ENCODE measurements at places on chromosomes 16 and 17.

DNA sequence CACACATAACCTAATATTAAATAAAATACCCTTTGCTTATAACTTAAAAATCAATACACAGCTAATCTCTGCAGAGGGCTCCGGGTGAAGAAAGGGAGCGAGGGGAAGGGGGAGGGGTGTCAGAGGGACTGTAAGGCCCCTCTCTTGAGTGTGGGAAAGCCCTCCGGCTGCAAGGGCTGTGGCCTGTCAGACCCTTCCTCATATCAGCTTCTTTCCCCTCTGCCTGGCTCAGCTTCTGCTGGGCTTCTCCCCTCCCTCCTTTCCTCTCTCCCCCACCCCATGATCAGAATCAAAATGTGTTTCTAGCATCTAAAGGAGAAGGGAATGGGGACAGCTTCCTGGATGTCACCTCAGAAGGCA lies 4.6 kb upstream of the SCRN2 start:
- no peak for DNase-seq

DNA sequence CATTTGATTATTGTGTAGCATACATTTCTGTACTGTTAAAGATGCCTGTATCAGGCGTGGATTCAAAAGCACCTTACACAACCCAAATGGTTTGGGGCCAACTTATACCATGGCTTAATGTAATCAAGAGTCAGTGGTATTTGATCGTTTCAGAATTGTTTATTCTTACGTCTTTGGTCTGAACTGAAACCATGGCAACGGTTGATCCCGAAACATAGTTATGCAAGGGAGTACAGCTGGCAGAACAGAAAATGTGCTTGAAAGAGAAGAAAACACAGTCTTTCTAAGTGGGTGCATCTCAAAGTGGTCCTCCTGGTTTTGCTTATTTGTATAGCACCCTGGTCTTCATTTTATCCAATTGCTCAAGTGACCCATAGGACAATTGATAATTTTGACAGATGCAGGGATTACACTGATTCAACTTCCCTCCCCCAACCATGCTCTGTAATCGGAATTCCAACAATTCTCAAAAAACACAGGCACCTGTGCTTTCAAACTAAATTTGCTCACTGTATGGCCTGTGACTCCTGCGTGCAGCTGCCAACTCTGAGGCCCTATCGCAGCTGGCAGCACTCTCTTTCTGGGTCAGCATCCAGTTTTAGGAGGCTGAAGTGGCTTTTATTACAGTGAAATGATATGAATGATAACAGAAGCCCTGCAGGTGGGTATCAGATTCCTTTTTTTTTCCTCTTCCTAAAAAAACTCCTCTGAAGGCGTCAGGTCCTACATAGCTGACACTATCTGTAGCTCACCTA lies 77.0 kb upstream of the AXIN2 start:
- no peak for DNase-seq

GRCh38 chr16:77955127-77955526 lies 67.2 kb upstream of the CLEC3A start:
- DNase-seq, result no peak

GRCh38 chr17:57006040-57006439 lies 28.1 kb downstream of the SCPEP1 start:
- no peak for DNase-seq

- no peak for DNase-seq
Measured at GRCh38 chr17:66625311-66625767, 209.6 kb upstream of the CACNG5 start.

DNA sequence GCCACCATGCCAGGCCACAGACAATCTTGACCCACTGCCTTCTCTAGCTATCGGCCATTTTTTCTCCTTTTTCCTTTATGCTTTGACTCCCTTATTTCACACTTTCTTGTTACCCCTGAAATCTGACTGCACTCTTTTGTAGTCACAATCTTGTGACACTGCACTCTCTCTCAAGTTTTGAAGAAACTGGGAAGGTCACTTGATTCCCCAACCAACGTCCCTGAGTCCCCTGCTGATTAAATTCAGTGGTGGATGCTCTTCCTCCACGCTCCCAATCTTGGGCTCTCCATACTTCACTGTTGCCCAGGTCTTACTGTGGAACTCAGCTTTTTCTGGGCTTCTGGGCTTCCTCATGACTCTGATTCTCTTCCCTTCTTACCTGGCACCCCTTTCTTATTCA lies 33.9 kb downstream of the PECAM1 start:
- DNase-seq, result no peak

GRCh38 chr17:82386881-82387704 lies 15.5 kb downstream of the UTS2R start:
- no peak for DNase-seq

GRCh38 chr17:56939869-56940484 lies 20.9 kb downstream of the COIL start:
- no peak for DNase-seq

DNA sequence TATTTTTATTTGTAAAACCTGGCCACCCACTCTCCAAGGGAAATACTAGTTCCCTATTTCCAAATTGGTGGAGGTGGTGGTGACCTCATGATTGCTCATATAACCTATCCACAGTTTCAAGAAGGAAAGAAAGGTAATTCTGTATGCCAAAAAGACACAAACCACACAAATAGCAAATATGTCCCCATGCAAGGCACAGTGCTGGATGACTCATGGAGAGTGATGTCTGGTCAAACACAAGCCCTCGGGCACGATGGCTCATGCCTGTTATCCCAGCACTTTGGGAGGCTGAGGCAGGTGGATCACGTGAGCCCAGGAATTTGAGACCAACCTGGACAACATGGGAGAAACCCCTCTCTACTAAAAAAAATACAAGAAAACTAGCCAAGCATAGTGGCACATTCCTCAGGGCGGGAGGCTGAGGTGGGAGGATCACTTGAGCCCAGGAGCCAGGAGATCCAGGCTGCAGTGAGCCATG lies 64.2 kb downstream of the GNA13 start:
- DNase-seq, result no peak

- no peak for DNase-seq
Measured at GRCh38 chr16:27852681-27853080, 210.8 kb downstream of the GSG1L start.

DNA sequence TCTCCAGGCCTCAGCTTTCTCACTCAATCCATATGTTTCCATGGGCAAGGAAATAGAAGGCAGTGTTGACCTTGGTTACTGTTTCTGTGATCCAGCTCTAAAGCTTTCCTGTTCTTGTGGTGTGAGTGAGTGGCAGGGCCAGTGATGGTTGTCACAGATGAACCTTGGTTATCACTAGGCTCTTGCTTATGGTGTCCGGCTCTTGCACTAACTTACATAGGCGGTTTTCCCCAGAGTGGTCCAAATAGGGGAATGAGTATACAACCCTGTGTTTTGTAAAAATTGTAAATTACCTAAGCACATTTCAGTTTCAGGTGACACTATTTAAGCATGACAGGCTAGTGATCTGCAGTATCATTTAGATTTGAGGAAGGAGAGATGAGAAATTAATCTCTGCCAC lies 6.8 kb downstream of the MFSD11 start:
- no peak for DNase-seq

GRCh38 chr17:44627513-44628242 lies 28.6 kb upstream of the MEIOC start:
- DNase-seq, result no peak

- peak; percentile 67 for DNase-seq
Measured at GRCh38 chr16:19907161-19907992, 22.7 kb upstream of the GPRC5B start.

DNA sequence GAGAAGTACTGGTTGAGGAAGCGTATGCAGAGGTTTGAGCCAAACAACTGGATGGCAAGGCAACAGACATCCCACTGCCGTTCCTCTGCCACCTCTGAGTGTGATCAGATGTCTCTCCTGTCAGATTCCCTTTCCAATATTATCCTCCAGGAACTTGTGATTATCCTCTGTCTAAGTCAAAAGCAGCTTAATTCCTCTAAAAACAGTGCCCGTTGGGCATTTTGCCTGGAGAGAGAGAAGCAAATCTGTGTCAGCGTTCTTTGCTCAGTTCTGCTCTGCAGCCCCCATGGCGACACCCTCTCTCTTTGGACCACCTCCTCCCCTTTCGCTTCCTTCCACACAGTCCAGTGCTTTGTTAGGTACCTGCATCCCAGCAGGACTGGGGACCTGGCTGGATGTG lies 56.1 kb upstream of the TBX2 start:
- no peak for DNase-seq

GRCh38 chr16:11006656-11007055 lies 62.3 kb downstream of the CLEC16A start:
- no peak for DNase-seq

DNA sequence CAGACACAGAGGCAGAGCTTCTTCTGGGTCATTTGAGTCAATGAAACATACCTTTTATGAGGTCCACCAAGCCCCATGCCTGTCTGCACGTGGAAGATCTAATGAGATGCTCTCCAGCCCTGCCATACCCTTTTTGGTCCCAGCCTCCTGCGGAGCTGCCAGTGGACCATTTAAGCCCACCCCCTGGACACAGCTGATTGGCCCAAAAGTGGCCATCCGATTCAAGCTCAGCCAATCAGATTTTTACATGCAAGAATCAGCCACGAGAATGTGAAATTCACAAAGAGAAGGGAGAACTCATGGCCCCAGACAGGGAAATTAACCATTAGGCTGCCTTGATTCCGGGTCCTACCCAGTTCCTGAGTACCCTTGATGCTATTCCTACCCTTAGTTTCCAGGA lies 231.0 kb upstream of the EEF2KMT start:
- DNase-seq, result no peak

- no peak for DNase-seq
Measured at GRCh38 chr16:30401768-30402425, 5.5 kb upstream of the ZNF771 start.

GRCh38 chr17:78023042-78023441 lies 64.5 kb downstream of the TNRC6C start:
- no peak for DNase-seq

DNA sequence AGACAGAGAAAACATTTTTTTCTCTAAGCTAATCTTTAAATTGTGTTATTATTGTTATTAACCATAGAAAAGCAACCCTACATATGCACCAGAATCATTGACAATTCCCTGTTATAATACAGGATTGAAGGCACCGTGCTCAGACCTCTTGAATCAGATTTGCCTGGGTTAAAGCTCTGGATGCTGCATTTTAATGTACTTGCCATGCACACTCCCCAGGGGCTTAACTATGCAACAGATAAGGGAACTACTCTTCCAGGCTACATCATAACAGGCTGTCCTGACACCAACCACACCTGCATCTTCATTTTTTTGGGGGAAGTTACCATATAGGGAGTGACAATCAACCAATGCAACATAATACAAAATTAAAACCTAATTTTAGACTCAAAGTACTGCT lies 1187.6 kb upstream of the CDH8 start:
- DNase-seq, result no peak

DNA sequence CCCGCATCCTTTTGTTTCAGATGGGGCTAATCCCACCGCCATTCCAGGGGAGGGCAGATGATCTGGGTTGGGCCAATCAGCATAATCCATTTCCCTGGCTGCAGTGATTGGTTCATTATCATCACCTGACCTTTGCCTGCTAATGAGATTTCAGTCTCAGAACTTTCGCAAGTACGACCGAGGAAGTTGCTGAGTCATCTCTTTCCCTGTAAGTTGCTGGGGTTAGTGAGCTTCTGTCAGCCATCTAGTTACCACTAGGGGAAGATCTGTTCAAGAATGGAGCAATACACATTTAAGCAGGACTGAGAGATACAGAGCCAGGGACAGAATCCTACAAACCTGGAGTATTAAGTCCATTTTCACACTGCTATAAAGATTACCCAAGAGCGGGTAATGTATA lies 65.3 kb upstream of the NUDT7 start:
- no peak for DNase-seq

DNA sequence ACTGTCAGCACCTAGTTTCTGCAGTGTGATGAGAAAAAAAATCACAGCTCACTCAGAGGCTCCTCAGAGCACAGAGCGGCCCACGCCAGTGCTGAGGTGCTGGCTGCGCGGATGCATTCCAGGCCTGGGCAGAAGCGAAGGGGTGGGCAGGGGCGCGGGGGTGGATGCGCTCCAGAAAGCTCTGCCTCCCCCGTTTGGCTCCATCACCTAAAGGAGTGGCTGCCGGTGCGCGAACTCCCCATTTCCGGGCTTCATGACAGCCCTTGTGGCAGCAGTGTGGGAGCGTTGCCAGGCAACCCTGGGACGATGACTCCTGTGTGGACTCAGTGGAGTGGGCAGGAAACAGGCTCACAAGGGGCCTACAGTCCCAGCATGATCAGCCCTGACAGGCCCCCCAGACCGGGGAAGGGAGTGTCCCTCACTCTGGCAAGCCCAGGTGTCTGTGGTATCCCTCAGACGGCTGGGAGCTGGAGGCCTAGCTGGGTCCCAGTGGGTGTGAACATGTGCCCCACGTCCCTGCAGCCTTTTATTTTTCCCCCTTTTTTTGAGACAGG lies 32.8 kb upstream of the NUDT16L1 start:
- DNase-seq, result peak; percentile 87

- peak; percentile 47 for DNase-seq
Measured at GRCh38 chr16:2816751-2817339, at the start of gene PRSS21. Gene PRSS21 (plus strand): TSS chr16:2817237. CDS start chr16:2817269, 32 bp downstream.

- no peak for DNase-seq
Measured at GRCh38 chr16:84833144-84833500, 13.3 kb downstream of the CRISPLD2 start.

DNA sequence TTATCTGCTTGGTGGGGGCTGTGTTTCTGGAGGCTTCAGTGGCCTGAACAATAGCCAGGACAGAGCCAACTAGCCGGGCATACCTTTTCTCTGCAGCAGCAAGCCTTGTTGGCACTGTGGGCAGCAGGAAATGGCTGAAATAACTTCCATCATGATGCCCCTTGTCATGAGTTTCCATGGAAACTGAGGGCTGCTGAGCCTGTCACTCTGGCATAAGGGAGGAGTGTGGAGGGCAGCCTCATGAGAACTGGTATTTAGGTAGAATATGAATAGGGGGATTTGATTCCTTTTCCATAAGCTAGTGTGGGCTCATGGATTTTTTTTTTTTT lies 39.4 kb downstream of the PLCG2 start:
- DNase-seq, result no peak

GRCh38 chr17:17808706-17809432 lies 27.9 kb downstream of the SREBF1 start:
- peak; percentile 51 for DNase-seq

DNA sequence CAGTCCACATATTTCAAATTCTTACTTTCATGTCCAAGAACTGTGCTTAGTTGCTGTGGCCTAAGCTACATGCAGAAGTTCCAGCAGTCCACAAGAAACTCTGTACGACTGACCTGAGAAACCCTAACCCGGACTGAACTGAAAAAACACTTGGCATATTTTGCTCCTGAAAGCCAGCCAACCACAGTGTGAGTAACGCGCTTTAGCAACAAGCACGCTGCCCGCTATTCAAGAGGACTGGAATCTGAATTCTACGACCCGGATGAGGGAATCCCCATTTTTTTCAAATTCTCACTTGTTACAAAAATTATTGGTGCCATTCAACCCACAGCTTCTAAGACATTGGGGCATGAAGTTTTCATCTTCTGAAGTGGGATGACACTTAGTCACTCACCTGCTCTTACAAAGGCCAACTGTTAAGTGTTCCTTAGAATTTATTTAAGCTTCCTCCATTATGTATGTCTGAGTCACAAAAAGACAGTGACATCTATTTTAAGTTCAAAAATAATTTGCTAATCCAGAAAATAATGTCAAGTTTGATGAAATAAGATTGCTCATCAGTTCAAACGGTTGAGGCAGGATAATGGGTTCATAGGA lies 78.7 kb downstream of the CDYL2 start:
- DNase-seq, result no peak
